ENCODE measurements at places on chromosomes 5 and 9.

- DNase-seq = no peak
Measured at GRCh38 chr5:55004729-55005128, 19.3 kb upstream of the GZMK start.

- no peak for DNase-seq
Measured at GRCh38 chr9:137235424-137236237, 4.9 kb downstream of the SLC34A3 start.

GRCh38 chr5:74550927-74551326 is 89.6 kb downstream of the ENC1 start:
- DNase-seq = no peak

GRCh38 chr9:89462199-89462598 is 35.7 kb downstream of the SEMA4D start:
- DNase-seq = no peak

DNA sequence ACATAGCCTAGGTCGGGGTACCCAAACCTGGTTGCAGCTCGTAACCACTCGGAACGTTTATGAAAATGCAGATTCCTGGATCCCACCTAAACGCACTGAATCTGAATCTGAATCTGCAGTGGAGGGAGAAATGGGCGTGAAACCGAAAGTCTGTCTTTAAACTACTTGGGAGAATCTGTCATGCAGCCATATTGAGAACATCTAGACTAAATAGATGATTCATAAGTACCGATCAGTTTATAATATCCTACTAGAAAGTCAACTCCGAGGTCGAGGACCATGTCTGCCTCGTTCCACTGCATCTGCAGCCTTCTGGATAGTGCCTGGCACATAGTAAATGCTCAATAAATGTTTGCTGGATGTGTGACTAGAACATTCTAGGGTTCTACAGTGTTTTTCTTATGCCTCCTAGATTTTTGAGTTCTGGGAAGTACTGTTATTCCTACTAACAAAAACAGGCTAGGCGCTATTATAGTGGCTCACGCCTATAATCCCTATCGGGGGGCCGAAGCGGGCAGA is 632 bp downstream of the COQ4 start:
- DNase-seq = no peak

GRCh38 chr9:132577119-132577518 is 5.3 kb upstream of the BARHL1 start:
- DNase-seq = no peak

GRCh38 chr5:87944553-87945285 is 323.9 kb downstream of the TMEM161B start:
- no peak for DNase-seq

- DNase-seq = no peak
Measured at GRCh38 chr5:83156001-83156400, 78.7 kb downstream of the XRCC4 start.

DNA sequence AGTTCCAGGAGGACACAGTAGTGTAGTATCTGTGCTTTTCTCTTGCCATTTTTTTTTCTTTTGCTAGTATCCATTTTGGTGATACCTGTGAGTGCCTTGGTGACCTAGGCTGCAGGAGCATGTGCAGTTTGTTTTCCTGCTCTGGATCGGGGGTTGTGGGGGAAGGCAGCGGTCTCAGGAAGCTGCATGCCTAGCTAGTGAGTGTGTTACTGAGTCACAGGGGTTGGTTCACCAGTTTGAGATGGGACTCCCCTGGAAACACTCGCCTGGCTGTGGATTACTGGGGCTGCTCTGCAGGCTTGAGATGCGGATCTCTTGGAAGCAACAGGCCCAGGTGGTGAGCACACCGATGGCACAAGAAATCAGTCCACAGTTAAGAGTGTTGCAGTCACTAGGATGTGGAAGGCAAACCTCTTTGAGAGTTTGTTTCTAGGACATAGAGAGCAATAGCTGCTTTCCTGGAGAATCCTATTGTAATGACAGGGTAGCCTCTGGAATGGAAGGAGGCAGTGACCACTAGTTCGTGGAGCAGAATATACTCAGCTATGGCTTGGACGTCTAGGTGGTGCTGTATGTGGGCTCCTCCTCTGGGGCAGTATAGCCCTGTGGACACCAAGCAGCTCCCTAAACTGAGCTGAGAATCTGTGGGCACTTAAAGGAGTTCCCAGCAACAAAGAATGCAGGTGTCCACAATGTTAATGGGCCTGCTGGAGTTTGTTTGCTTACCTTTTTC is 20.0 kb upstream of the SPATA31E1 start:
- DNase-seq = no peak

- DNase-seq = no peak
Measured at GRCh38 chr5:99037668-99038067, 108.9 kb upstream of the CHD1 start.

GRCh38 chr5:172748341-172748843 is 22.6 kb downstream of the DUSP1 start:
- DNase-seq = no peak

GRCh38 chr5:127840198-127840524 is 137.0 kb downstream of the CCDC192 start:
- DNase-seq = no peak
